Fibroblast of skin of right biceps (primary cell): ENCODE measurements at places on chromosomes 5 and 9.

DNA sequence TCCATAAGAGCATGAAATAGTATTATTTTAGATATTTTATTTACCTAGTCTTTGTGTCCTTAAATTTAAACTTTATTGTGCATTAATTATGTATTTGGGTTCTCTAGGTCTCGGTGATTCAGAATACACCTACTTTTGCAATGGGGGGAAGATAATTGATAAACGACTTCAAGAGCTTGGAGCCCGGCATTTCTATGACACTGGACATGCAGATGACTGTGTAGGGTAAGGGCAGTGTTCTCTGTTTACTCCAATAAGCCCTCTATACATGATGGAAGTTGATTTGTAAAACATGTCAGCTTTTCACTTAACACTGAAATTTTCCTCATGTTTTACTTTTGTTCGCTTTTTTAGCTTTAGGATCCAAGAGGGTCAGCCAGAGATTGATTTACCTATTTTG is 6.2 kb downstream of the MTRR start:
- no peak for DNase-seq

DNA sequence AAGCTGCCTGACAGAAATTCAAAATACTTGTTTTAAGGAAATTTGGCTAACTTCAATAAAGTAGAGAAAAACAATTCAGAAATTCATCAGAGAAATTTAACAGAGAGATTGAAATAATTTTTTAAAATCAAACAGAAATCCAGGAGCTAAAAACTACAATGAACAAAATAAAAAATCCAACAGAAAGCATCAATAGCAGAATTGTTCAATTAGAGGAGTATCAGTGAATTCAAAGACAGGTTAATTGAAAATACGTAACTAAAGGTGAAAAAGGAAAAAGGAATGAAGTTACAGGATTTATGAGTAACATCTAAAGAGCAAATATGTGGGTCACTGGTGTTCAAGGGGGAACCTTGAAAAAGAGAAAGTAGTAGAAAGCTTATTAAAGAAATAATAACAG is 36.8 kb downstream of the FANCC start:
- no peak for DNase-seq

GRCh38 chr5:176420086-176420485 is 3.7 kb upstream of the CLTB start:
- DNase-seq, result no peak

DNA sequence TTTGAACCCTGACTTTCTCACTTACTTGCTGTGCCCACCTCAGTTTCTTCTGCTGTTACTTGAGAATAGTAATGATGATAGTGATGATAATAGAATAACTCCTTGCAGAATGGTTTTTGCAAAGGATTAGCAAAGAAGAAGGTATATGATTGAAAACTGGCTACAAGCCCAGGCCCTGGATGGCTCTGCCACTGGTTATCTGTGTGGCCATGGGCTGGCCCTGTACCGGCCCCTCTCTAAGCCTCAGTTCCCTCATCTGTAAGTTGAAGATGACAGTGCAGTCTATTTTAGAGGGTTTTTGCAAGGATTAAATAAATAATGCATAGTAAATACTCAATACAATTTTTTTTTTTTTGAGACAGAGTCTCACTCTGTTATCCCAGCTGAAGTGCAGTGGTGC is 6.2 kb downstream of the TTLL11 start:
- DNase-seq, result no peak

GRCh38 chr5:169148138-169148740 is 152.7 kb downstream of the SLIT3 start:
- no peak for DNase-seq

GRCh38 chr9:113299800-113300292 is 3.3 kb downstream of the RNF183 start:
- peak; percentile 35 for DNase-seq

DNA sequence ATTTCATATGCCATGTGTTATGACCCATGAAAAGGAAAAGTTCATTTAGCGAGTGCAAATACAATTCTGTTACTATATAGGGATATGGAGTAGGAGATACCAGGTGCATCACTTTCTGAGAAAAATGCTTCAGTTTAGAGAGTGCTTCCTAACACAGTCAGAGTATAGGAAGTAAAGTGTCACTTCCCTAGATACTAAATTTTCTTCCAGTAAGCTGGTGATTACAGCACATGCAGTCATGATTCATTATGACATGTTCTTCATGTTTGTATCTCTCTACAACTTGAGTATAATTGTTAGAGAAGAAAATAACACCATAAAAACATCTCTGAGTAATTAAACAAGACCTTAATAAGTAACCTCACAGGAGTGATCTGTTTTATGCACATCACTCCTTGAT is 837.0 kb downstream of the DNAH5 start:
- DNase-seq, result no peak

- DNase-seq, result no peak
These were observed 1.0 kb upstream of the PAX5 start for GRCh38 chr9:37034938-37035647.

GRCh38 chr5:19853616-19854240 is 134.3 kb downstream of the CDH18 start:
- peak; percentile 94 for DNase-seq

GRCh38 chr9:78698371-78698770 is 401.4 kb downstream of the PSAT1 start:
- no peak for DNase-seq

- DNase-seq, result no peak
These were observed 3.5 kb upstream of the BASP1 start for GRCh38 chr5:17213938-17214337.

DNA sequence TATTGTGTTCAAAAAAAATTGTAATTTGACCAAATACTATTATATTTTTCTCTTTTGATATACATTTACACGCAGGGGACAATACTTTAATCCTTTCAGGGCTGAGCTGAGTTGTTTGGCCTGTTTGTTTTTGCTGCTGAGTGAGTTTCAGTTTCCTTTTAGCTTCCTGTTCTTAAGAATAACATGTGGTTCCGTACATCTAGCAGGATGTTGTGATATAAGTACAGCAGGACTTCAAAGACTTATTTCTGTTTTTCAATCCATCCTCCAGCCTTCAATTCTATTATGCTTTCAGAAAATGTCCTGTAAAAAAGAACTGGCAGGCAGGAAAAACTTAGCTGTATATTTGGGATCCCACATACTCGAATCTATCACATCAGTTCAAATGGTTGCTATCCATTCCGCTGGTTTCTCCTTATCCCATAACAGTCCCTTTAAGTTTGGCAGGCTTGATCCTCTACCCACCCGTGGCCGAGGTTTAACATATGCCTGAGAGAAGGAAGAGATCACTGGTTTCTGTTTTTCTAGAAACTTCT is 1037.3 kb upstream of the ACO1 start:
- peak; percentile 10 for DNase-seq
